ENCODE measurements at places on chromosomes 13 and 19. TPM values are rescaled to one million over a fixed set of nuclear protein-coding genes. Genes with fewer than 3 reads are reported as not detected.

- H3K27me3 ChIP-seq: no peaks in the 10 kb centered on the region
- no peak overlapping the region for H3K27ac ChIP-seq
- no peak for DNase-seq
- no peak overlapping the region for H3K4me3 ChIP-seq
- no peaks in the 10 kb centered on the region for H3K4me1 ChIP-seq
- H3K36me3 ChIP-seq: peaks cover 3% of the 10 kb centered on the region
Observed at GRCh38 chr19:12411893-12412292, 10.8 kb upstream of the ZNF799 start.

DNA sequence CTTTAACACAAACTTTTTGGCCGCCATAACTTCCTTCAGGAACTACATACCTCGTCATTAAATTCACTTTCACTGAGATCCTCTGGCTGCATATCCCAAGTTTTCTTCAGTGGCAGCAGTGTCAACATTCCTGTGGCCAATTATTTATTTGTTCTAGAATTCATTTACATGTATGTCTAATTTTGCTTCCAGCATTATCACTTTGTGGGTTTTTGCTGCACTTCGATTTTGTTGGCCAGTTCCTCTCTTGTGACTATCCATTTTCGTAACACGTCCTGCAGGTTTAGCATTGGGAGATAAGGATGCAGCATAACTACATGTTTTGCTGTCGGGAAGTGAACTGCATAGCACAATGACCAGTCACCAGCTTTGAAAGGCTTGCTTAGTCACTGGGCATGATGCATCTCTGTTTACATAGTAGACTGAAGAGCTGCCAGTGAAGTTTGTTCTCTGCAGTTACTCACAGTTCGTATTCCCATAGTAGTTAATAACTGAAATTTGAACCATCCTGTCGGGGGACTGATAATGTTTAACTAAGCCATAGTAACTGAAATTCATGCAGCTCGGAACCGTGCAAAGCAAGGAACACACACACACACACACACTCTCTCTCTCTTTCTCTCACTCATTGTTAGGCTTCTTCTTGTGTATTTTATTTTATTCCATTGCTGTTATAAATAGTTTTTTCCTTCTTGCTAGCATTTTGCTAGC lies 28.3 kb downstream of the ZNF507 start:
- H3K27ac ChIP-seq: peak overlapping the region; percentile 87
- peak overlapping the region; percentile 54 for H3K4me3 ChIP-seq
- peaks cover 24% of the 10 kb centered on the region for H3K36me3 ChIP-seq
- H3K4me1 ChIP-seq: peaks cover 35% of the 10 kb centered on the region
- no peak for DNase-seq
- H3K27me3 ChIP-seq: no peaks in the 10 kb centered on the region

- no peak overlapping the region for H3K27ac ChIP-seq
- no peaks in the 10 kb centered on the region for H3K36me3 ChIP-seq
- no peak for DNase-seq
Observed at GRCh38 chr13:71219698-71220415, 647.1 kb downstream of the DACH1 start.

- no peak overlapping the region for H3K27ac ChIP-seq
- H3K4me1 ChIP-seq: no peaks in the 10 kb centered on the region
- H3K4me3 ChIP-seq: no peak overlapping the region
Observed at GRCh38 chr13:108121406-108121805, 93.9 kb downstream of the LIG4 start.

DNA sequence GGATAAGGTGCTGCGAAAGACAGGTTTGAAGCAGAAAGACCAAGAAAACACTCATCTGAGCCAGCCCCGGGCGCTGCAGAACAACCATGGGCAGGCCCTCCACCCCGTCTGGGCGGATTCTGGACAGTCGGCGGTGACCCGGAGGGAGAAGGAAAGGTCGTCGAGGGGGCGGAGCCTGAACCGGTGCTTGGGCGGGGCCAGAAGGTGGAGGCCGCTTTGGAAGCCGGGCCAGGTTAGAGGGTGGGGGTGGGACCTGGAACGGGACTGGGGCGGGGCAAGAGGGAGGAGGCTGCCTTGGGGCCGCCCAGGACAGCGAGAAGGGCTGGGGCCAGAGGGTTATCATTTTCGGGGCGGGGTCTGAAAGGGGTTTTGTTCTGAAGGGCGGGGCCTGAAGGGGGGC lies 5.0 kb upstream of the ZNF765 start:
- H3K4me1 ChIP-seq: peaks cover 11% of the 10 kb centered on the region
- no peak overlapping the region for H3K4me3 ChIP-seq
- H3K27me3 ChIP-seq: no peaks in the 10 kb centered on the region
- DNase-seq: no peak
- H3K36me3 ChIP-seq: peaks cover 22% of the 10 kb centered on the region

GRCh38 chr13:99585609-99586008 lies 84.3 kb downstream of the TM9SF2 start:
- H3K36me3 ChIP-seq: no peaks in the 10 kb centered on the region
- peaks cover 2% of the 10 kb centered on the region for H3K27me3 ChIP-seq
- H3K27ac ChIP-seq: no peak overlapping the region

DNA sequence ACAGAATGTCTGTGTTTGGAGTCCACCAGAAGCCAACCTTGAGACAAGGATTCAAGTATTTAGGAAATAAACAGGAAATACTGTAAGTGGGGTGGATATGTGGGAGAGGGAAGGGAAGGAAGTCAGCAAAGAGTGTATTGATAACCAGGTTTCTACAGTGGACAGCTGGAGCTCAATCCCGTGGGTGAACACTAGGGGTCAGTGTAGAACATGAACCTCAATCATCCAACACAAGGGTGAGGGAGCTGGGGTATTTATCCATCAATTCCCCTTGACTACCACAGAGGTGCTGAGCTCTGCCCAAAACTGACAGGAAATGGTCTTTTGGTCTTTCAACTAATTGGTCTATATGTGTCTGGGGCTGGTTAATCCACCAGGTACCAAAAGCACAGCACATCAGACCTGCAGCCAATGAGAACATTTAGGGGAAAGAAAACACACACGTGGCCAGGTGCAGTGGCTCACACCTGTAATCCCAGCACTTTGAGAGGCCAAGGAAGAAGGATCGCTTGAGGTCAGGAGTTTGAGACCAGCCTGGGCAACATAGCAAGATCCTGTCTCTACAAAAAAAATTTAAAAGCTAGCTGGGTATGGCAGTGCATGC lies 5.6 kb upstream of the SYDE1 start:
- peaks cover 4% of the 10 kb centered on the region for H3K4me1 ChIP-seq
- H3K4me3 ChIP-seq: no peak overlapping the region
- no peak for DNase-seq
- no peaks in the 10 kb centered on the region for H3K36me3 ChIP-seq

DNA sequence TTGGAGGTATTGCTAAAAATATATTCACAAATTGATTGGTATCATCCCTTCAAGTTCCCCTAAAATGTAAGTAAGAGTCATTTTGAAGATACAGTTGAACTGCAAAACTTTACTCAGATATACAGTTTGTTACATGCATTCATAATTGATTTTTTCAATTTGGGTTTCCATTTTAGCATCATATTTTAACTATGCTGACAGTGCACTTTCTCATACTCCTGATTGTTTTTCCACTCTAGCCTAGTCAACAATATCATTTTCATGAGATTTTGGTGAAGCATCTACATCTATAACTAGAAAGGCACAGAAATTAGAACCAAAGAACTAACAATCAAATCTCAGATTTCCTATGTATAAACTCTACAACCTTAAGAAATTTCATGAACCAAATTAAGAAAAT lies 2850.4 kb upstream of the PCDH20 start:
- no peak overlapping the region for H3K4me3 ChIP-seq
- peaks cover 4% of the 10 kb centered on the region for H3K36me3 ChIP-seq
- H3K4me1 ChIP-seq: no peaks in the 10 kb centered on the region
- no peaks in the 10 kb centered on the region for H3K27me3 ChIP-seq

DNA sequence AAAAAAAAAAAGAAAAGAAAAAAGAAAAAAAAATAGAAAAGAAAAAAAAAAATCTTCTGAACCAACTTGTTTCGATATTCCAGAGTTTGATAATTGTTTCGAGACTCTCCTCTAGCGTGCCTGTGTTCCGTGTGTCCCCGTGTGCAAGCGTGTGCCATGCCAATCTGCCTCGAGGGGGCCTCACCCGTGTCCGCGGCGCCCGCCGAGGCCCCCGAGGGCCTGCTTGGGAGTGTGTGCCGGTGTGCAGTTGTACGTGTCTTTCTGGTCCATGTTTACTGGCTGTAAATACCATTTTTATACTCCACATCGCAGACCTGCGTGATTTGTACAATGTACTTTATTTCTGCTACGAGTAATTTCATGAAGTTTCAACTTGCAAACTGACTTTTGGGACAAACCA lies 69.9 kb upstream of the NFIC start:
- H3K4me1 ChIP-seq: no peaks in the 10 kb centered on the region
- no peak for DNase-seq
- H3K4me3 ChIP-seq: no peak overlapping the region

GRCh38 chr13:43544011-43544410 lies 242.8 kb downstream of the ENOX1 start:
- H3K27me3 ChIP-seq: no peaks in the 10 kb centered on the region
- no peak overlapping the region for H3K4me3 ChIP-seq
- peaks cover 8% of the 10 kb centered on the region for H3K4me1 ChIP-seq
- DNase-seq: no peak
- H3K27ac ChIP-seq: peak overlapping the region; percentile 53
- H3K36me3 ChIP-seq: peaks cover 4% of the 10 kb centered on the region

DNA sequence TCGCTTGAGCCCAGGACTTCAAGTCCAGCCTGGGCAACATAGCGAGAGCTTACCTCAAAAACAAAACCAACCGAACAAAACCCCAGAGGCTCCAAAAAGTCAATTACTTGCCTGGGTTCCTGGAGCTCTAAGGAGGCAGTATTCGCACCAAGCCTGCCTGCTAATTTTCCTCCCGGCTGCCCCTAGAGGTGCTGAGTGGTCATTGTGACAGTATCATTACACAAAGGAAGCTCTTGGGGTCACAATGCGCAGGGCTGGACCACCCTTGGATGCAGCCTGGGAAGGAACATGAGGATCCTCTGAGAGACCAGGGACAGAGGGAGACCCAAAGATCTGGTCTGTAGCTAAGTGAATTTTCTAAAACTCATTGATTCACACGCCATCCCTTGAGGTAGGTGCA lies 8.5 kb upstream of the PEX11G start:
- H3K4me1 ChIP-seq: peaks cover 3% of the 10 kb centered on the region
- H3K27me3 ChIP-seq: peaks cover 15% of the 10 kb centered on the region
- no peak overlapping the region for H3K4me3 ChIP-seq
- H3K27ac ChIP-seq: no peak overlapping the region

DNA sequence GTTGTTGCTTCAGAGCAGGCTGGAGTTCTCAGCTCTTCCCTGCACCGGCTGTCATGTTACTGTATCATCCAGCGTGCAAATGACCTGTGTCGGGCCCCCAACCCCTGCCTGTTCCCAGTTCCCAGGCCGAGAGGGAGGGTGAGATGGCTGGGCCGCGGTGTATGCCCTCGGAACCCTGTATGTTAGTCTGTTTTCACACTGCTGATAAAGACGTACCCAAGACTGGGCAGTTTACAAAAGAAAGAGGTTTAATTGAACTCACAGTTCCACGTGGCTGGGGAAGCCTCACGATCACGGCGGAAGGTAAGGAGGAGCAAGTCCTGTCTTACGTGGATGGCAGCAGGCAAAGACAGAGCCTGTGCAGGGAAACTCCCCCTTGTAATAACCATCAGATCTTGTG lies 10.9 kb downstream of the TMEM255B start:
- no peak overlapping the region for H3K27ac ChIP-seq
- no peak for DNase-seq
- H3K27me3 ChIP-seq: no peaks in the 10 kb centered on the region
- H3K4me3 ChIP-seq: no peak overlapping the region

DNA sequence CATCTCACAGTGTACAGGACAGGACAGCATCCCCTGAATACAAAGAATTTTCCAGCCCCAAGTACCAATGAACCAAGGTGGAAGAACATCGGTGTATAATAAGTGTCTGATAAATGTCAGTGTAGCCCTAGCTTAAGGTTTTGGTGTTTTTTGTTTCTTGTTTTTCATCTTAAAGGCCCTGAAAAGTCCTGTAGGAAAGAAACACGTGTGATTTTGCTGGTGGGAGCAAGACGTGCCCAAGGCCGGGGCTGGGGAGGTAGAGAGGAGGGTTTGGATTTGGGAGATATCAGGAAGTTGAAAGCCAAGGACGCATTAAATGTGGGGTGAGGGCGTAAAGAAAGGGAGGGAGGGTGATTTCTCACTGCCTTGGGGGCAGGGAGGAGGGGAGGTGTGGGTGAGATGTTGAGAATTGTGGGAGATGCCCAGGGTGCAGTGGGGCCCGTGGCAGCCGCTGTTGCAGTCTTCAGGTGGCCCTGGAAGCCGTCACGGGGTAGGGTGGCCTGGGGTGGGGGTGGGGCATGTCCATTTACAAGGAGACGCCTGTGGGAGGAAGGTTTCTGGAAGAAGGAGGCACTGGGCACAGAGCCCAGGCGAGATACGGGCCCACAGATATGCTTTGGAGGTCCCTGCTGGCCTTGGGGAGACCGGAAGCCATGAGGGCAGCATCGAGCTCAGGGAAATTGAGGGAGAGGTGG lies 6.7 kb downstream of the CAMSAP3 start:
- H3K4me3 ChIP-seq: no peak overlapping the region
- no peak for DNase-seq
- peaks cover 18% of the 10 kb centered on the region for H3K27me3 ChIP-seq
- no peak overlapping the region for H3K27ac ChIP-seq
- no peaks in the 10 kb centered on the region for H3K36me3 ChIP-seq

GRCh38 chr19:51702103-51702824 lies 9.1 kb downstream of the SPACA6 start:
- peaks cover 67% of the 10 kb centered on the region for H3K4me1 ChIP-seq
- peaks cover 66% of the 10 kb centered on the region for H3K36me3 ChIP-seq
- no peaks in the 10 kb centered on the region for H3K27me3 ChIP-seq
- no peak for DNase-seq

- no peak overlapping the region for H3K4me3 ChIP-seq
- H3K27me3 ChIP-seq: peaks cover 10% of the 10 kb centered on the region
- H3K4me1 ChIP-seq: peaks cover 8% of the 10 kb centered on the region
- no peak overlapping the region for H3K27ac ChIP-seq
- DNase-seq: no peak
Observed at GRCh38 chr19:3350014-3350663, 16.2 kb upstream of the NFIC start.

DNA sequence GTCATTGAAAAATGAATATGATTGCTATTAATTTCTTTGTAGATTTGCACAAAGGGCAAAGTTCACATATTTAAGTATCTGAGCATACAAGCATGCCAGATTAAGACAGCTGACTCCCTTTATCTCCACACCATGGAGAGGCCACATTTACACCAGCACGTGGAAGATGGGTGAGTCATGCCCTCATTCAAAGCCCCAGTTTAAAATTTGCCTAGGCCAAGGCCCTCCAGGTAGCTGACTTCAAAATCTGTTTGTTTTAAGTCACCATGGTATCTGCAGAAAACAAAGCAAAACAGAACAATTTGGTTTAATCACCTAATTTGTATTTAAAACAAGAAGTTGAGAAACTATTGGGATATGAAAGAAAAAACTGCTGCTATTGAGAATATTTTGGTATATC lies 109.2 kb downstream of the ESD start:
- no peak for DNase-seq
- no peaks in the 10 kb centered on the region for H3K27me3 ChIP-seq
- no peak overlapping the region for H3K4me3 ChIP-seq
- H3K27ac ChIP-seq: no peak overlapping the region

The SLITRK5 gene
- total RNA-seq: 0.08 TPM

The A1BG gene
- total RNA-seq: 40.0 TPM

The SIGLEC14 gene
- not detected for total RNA-seq

The ZNF99 gene
- total RNA-seq: not detected

The FCHO1 gene
- total RNA-seq: 0.56 TPM

The ASF1B gene
- 4.5 TPM for total RNA-seq

The OR4F17 gene
- not detected for total RNA-seq

The LSR gene
- total RNA-seq: 0.29 TPM

The NLRP7 gene
- not detected for total RNA-seq

The MAP4K1 gene
- 3.1 TPM for total RNA-seq

The PDX1 gene
- total RNA-seq: not detected

The SLITRK6 gene
- total RNA-seq: 42.3 TPM
